Fibroblast of skin of left quadriceps (primary cell): ENCODE measurements at places on chromosomes 12 and 14.
A peak's percentile ranks its signal among the peaks of the same experiment; 100 is the strongest.

- DNase-seq, result no peak
Measured at GRCh38 chr12:33529810-33530209, 90.2 kb upstream of the SYT10 start.

- DNase-seq, result no peak
Measured at GRCh38 chr12:109358154-109358869, 10.6 kb downstream of the MYO1H start.

GRCh38 chr14:99758872-99759545 lies 34.2 kb upstream of the EML1 start:
- DNase-seq, result no peak

DNA sequence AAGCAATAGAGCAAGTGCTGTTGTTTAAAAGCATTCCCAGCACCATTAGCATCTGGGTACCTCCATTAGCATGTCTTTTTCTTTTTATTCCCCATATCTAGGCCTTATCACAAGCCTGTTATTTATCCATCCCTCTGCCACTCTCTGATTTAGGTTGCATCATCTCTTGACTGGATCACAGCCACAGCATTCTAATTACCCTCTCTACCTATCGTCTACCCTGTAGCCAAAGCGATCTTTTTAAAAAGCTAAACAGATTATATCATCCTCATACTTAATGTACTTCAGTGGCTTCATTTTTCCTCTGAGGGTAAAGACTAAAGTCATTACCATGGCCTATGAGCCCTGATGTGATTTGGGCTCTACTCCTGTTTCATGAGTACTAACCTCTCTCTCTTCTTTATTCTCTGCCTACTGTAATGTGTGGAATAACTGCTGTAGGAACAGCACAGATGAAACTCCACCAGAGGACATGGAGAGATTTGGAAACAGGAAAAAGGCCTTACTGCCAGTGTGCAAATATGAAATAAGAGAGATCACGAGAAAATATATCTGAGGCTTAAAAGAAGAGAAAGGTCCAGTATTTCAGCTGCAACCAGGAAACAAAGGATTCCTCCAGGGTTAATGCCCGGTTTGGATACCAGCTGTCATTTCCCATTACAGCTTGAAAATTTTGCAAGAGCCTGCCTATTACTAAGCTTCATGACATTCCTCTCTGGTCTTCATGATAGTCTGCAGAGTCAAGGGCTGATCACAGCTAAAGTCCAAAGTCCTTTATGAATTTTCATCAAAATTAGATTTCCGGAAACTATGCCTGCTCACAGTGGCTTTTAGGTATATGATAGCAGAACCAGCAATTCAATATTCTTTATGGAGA lies 422.5 kb upstream of the PDE3A start:
- no peak for DNase-seq

DNA sequence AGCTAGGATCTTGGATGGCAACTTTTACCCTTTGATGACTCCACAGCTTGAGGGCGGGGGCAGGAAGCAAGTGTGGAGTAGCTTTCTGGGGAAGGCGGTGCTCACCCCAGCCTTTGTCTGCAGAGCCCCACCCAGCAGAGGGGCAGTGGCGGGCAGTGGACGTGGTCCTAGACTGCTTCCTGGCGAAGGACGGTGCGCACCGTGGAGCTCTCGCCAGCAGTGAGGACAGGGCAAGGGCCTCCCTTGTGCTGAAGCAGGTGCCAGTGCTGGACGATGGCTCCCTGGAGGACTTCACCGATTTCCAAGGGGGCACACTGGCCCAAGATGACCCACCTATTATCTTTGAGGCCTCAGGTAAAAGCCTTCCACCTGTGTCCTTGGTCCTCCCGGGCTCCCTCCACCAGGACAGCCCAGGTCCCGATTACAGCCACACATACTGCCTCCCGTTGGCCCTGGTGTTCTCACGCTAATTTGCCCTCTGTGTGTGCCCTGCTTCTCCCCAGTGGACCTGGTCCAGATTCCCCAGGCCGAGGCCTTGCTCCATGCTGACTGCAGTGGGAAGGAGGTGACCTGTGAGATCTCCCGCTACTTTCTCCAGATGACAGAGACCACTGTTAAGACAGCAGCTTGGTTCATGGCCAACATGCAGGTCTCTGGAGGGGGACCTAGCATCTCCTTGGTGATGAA lies 1.2 kb downstream of the TAPBPL start:
- DNase-seq, result no peak

GRCh38 chr14:25092258-25092740 lies 42.4 kb upstream of the STXBP6 start:
- no peak for DNase-seq

- no peak for DNase-seq
Measured at GRCh38 chr12:104846056-104846767, 111.9 kb downstream of the SLC41A2 start.

DNA sequence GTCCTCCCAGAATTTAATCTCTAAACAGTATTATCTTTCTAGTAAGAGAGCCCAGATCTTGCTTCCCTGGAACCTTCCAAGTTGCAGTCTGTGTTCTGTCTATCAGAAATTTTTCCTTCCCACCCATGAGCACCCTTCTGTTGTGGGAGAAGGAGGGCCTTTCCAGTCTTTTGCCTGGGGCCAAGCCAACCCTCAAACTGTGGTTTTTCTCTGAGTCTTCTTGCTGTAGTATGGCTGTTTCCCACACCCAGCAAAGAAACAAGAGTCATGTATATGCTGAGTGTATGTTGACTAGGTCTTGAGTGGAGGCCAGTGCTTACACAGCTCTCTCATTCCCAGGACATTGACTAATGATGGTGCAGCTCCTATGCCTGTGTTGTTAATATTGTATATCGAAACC lies 104.5 kb downstream of the TGFB3 start:
- DNase-seq, result peak; percentile 78

DNA sequence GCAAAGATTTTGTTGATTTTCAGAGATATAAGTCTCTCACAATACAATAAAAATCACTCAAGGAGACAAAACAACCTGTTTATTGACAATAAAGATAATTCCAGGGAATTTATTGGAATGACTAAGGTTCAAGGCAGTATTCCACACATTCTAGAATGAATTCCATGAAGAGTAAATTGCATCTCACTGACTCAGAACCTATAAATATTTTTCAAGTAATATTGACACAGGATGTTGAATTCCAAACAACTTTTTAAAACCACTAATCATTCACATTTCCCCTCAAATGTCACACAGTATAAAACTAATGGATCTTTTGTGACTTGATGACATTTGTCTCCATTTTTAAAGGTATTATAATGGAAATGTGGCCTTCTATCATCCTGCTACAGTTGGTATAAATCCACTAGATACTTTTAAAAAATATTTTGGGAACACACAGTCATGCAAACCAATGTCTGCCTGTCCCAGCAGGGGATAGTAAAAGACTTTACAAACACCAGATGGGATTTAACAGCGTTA lies 42.1 kb upstream of the LGR5 start:
- DNase-seq, result peak; percentile 68

DNA sequence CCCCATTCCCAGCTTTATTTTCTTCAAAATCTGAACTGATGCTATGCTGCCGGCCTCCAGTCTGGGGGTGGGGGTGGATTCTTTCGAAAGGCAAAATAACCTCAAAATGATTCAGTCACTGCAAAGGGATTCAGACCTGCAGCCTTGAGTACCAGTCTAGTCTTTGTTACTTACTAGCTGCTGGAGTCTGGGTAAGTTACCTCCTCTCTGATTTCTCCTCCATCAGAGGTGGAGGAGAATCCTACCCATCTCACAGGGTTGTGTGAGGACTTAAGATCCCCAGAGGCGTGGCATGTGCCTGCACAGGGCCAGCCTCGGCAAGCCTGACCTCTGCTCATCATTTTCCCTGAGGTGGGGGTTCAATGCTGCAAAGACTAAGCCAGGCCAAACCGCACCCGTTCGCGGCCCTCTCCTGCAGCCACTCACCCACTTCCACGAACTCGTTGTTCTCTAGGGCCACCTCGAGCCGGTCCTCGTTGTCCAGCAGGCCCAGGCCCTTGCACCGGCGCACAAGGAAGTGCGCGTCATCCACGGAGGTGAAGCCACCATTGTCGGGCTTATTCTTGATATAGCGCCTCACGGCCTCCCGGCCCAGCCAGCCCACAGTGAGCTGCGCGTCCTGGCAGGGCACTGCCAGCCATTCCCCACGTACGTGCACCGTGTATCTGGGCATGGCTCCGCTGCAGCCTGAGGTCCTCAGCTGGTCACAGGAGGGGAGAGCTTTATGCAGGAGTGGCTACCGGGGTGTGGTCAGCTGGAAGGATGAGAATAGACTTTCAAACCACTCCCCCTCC lies 709 bp downstream of the HAL start:
- no peak for DNase-seq

GRCh38 chr12:33317746-33318145 lies 121.9 kb downstream of the SYT10 start:
- DNase-seq, result no peak

- DNase-seq, result peak; percentile 48
Measured at GRCh38 chr12:55745361-55746173, 2.6 kb downstream of the GDF11 start.

GRCh38 chr12:13661005-13661887 lies 320.2 kb downstream of the GRIN2B start:
- DNase-seq, result peak; percentile 33

GRCh38 chr14:56579345-56580220 lies at the start of gene TMEM260:
TMEM260 (plus strand) TSS chr14:56579798; CDS start chr14:56579915, 117 bp downstream.
- DNase-seq, result peak; percentile 83

- DNase-seq, result no peak
Measured at GRCh38 chr14:46820291-46820690, 168.7 kb upstream of the RPL10L start.

DNA sequence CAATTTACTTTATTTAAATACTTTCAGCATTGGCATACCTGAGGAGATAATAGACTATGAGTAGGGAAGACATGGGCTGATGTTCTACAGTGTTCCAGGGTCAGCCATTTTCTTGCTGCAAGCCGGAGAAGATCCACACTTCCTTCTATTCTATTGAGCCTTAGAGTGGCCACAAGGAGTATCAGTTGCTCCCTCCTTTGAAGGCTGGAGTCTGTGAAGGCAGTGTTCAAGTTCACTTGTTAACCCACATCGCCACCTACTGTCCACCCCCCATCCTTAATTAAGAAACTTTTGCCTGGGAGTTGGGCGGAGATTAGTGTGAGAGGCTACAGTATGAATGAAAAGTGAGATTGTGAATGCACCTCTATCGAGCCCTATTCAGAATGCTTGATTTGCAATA lies 666.6 kb downstream of the NRXN3 start:
- peak; percentile 8 for DNase-seq

DNA sequence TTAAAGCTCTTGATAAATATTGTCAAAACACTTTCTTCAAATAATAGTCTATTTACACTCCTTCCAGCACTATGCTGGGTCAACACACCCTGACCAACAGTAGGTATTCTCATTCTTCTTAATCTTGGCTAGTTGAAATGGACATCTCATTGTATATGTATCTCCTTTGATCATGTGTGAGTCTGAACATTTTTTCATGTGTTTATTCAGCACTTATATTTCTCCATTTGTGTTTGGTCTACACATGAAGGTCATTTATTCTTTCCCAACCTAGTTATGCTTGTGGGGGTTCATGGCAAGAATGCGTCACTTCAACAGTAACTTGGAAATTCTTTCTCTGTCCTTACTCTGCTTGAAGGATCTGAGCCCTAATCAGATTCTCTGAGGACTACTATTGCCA lies 133.1 kb upstream of the ARID2 start:
- DNase-seq, result no peak

DNA sequence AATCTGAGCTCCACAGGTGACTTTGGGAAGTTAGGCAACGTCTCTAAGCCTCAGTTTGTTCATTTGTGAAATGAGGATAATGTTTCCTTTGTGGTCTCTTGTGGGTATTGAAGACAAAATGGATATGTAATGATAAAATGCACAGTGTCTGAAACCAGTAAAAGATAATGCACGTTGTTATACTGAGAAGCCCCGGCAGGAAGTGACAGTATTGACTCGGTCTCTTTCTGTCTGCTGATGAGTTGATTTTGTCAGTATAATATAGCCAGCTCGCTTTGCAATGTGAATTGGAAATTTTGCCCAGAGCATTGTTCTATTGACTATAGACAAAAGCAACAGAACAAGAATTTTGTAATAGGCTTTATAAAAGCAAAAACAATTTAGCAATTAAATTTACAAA lies 49.2 kb upstream of the SLC38A1 start:
- no peak for DNase-seq

- DNase-seq, result no peak
Measured at GRCh38 chr12:4996714-4997113, 47.0 kb upstream of the KCNA5 start.

DNA sequence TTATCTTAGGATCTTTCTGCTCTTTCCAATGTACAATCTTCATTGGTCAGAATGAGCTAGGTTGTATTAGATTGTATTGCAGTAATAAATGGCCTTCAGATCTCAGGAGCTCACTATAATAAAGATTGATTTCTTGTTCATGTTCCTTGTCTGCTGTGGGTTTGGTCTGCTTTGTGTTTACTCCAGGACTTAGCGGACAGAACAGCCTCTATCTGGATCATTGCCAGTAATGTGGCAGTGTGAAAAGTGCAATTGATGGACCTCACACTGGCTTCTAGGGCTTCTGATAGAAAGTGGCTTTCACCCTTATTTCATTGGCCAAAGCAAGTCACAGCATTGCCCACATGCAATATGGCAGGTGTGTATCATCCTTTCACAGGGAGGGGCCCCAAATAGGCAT lies 81.2 kb downstream of the BTG1 start:
- no peak for DNase-seq

- no peak for DNase-seq
Measured at GRCh38 chr14:76376878-76377734, 1.2 kb downstream of the ESRRB start.

- DNase-seq, result no peak
Measured at GRCh38 chr12:47964106-47964728, 821 bp downstream of the TMEM106C start.

DNA sequence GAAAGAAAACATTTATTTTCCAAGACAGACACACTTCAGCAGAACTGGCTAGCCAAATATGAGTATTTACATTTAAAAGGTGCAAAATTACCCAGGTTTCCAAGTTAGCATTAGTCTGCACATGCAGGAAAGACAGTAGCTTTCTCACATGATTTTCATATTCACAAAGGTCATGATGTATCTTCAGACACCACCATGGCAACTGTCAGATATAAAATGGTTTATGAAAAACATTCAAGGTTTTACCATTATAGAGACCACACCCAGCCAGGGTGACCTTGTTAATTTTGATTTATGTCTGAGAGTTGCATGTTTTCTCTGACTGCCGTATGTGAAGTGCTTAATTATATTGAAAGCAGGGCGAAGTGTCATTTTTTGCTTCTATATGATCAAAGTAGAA lies 91.2 kb downstream of the GXYLT1 start:
- no peak for DNase-seq

DNA sequence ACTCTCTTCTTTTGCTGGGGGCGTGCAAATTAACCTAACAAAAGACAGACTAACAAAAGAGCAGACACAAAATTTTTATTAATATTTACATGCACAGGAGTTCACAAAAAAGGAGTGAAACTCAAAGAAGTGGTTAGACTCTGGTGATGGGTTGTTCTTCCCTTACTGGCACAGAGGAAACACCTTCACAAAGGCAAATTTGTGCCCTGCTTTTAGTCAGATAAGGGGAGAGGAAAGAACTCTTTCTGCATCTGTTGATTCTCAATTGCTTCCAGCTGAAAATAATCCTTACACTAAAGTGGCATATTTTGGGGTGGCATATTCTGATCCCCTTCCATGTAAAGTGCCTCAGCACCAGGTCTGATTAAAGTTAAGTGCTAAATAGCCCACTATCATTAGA lies 190.2 kb upstream of the AMIGO2 start:
- no peak for DNase-seq

GRCh38 chr12:46686267-46686942 lies 139.4 kb downstream of the SLC38A4 start:
- peak; percentile 16 for DNase-seq
